ENCODE measurements at places on chromosomes 4 and X. TPM values are rescaled to one million over a fixed set of nuclear protein-coding genes. Genes with fewer than 3 reads are reported as not detected.

HOPX gene
- not detected for total RNA-seq

SPATA4 gene
- 0.15 TPM for total RNA-seq

NLGN3 gene
- total RNA-seq = 0.29 TPM

CT45A2 gene
- total RNA-seq = not detected

UCHL1 gene
- total RNA-seq = 0.63 TPM

XAGE1A gene
- total RNA-seq = not detected

ASB12 gene
- not detected for total RNA-seq

- H3K4me1 ChIP-seq = no peaks in the 10 kb centered on the region
- no peak overlapping the region for H3K27ac ChIP-seq
- DNase-seq = no peak
Observed at GRCh38 chr4:181946902-181947301, 296.3 kb upstream of the TENM3 start.

- no peaks in the 10 kb centered on the region for H3K36me3 ChIP-seq
- peaks cover 9% of the 10 kb centered on the region for H3K4me1 ChIP-seq
- H3K27ac ChIP-seq = no peak overlapping the region
- DNase-seq = peak; percentile 64
Observed at GRCh38 chr4:97404876-97405523, 738.3 kb downstream of the STPG2 start.

GRCh38 chr4:105652286-105652888 is 56.1 kb downstream of the INTS12 start:
- no peaks in the 10 kb centered on the region for H3K36me3 ChIP-seq
- H3K27ac ChIP-seq = no peak overlapping the region
- no peak overlapping the region for H3K4me3 ChIP-seq
- no peaks in the 10 kb centered on the region for H3K27me3 ChIP-seq

DNA sequence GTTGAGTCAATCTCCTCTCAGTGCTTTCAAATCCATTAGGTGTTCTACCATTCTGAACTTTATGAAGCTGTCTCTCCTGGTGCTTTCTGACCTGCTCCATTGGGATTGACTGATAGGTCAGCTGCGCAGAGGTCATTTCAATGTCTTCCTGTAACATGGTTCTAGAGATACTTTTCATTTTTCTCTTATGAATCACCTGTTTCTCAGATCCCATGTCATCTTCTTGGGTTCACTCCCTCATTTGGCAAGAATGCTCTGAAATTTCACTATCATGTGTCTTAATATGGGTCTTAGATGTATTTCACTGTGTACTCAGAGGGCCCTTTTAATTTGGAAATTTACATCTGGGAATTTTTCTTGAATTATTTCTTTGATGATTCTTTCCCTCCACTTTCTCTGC is 13.8 kb upstream of the PGM2 start:
- H3K4me3 ChIP-seq = no peak overlapping the region
- peaks cover 8% of the 10 kb centered on the region for H3K4me1 ChIP-seq
- H3K36me3 ChIP-seq = no peaks in the 10 kb centered on the region
- H3K27me3 ChIP-seq = no peaks in the 10 kb centered on the region

DNA sequence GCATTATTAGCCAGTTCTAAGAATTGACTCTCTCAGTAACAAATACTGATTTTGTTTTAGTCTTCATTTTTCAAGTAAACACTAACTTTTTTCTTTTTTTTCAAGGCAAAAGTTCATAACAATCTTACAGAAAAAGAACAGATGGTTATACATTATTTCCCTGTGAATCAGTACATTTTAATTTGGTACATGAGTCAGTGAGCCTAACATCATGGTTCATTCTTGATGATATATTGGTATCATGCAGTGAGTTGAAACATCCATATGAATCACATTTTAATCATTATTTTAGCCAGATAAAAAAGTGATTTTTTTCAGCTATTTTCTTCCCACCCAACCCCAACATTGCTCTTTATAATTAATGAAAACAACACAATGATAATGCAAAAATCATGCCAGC is 184.3 kb upstream of the TACR3 start:
- no peak for DNase-seq
- H3K36me3 ChIP-seq = no peaks in the 10 kb centered on the region
- no peaks in the 10 kb centered on the region for H3K27me3 ChIP-seq
- no peak overlapping the region for H3K27ac ChIP-seq

GRCh38 chr4:1794809-1795298 is 1.8 kb downstream of the FGFR3 start:
- DNase-seq = no peak
- no peaks in the 10 kb centered on the region for H3K36me3 ChIP-seq
- H3K27me3 ChIP-seq = peaks cover 22% of the 10 kb centered on the region
- H3K4me3 ChIP-seq = no peak overlapping the region

- H3K27me3 ChIP-seq = no peaks in the 10 kb centered on the region
- peaks cover 23% of the 10 kb centered on the region for H3K4me1 ChIP-seq
- peak overlapping the region; percentile 99 for H3K27ac ChIP-seq
Observed at GRCh38 chr4:153114771-153115321, 89.4 kb upstream of the TRIM2 start.

GRCh38 chrX:132489578-132490419 is 961 bp upstream of the MBNL3 start:
- H3K27me3 ChIP-seq = no peaks in the 10 kb centered on the region
- peak overlapping the region; percentile 88 for H3K4me3 ChIP-seq
- no peaks in the 10 kb centered on the region for H3K36me3 ChIP-seq
- peak overlapping the region; percentile 81 for H3K27ac ChIP-seq
- DNase-seq = peak; percentile 61
- H3K4me1 ChIP-seq = peaks cover 12% of the 10 kb centered on the region

- no peaks in the 10 kb centered on the region for H3K36me3 ChIP-seq
- H3K27ac ChIP-seq = no peak overlapping the region
- no peak overlapping the region for H3K4me3 ChIP-seq
- H3K4me1 ChIP-seq = no peaks in the 10 kb centered on the region
Observed at GRCh38 chr4:21991050-21991449, 42.5 kb upstream of the KCNIP4 start.

DNA sequence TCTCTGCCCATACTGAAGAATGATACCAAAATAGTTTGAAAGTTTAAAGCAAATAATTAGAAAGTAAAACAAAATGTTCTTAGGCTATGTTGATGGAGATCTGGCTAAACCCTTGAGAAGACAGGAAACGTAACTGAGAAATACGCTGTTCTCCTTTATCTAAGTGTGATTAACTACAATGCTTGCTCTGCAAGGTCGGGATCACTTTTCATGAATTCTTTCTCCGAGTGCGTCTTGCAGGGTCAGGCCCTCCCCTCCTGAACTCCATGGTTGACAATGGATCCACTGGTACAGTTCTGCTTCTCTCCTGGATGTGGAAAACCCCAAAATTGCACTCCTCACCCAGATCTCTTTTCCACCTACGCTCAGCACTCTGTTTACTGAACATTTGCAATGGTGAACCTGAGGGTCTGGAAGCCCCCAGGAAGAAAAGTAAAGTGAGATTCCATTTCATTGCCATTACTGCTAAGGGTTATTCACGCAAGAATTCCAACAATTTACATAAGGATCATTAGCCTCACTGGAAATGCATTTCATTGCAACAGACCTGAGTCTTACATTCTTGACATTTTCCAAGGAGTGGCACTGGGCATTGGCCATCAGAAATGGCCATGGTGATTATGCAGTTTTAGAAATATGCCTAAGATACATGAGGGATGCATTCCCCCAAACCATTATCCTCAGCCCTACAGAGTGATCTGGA is 24.6 kb upstream of the WWC2 start:
- no peak overlapping the region for H3K27ac ChIP-seq
- no peak for DNase-seq
- H3K4me3 ChIP-seq = no peak overlapping the region
- H3K4me1 ChIP-seq = no peaks in the 10 kb centered on the region
- no peaks in the 10 kb centered on the region for H3K27me3 ChIP-seq
- H3K36me3 ChIP-seq = no peaks in the 10 kb centered on the region

DNA sequence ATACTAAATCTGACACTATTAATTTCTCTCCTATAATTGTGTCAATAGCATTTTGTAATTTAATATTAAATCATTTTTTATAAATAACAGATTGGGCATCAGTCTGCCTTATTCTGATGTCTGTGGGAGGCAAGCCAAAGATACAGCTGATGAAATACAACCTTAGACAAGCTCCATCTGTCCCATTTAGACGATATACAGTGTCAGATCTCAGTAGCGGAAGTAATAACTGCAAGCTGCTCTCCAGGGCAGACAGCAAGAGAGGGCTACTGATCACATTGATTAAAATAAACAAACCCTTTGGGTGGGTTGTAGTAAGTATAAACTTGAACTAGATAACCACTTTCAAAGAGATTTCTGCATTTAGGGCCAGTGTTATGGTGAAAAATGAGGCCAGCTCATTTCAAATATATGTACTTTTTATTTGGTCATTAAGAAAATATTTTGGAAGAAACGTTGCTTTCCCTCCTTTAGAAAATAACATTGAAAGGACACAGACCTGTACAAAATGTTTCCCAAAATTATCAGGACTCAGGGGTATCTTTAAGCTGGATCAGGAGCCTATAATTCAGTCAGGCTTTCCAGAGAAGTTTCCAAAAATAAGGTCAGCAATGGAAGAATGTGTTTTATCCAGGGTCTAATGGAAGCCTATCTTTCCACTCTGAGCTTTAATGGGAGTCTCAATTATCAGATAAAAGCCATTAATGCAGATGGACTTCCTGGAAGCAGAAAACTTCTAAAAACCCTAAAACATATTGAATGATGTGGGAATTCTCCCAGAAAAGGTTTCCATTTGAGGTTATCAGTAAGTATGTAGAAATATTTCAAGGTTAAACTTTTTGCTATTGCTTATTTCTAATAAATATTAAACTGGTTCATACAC is 1028.8 kb upstream of the IGFBP7 start:
- H3K4me3 ChIP-seq = no peak overlapping the region
- H3K4me1 ChIP-seq = no peaks in the 10 kb centered on the region
- no peak overlapping the region for H3K27ac ChIP-seq
- no peaks in the 10 kb centered on the region for H3K36me3 ChIP-seq

DNA sequence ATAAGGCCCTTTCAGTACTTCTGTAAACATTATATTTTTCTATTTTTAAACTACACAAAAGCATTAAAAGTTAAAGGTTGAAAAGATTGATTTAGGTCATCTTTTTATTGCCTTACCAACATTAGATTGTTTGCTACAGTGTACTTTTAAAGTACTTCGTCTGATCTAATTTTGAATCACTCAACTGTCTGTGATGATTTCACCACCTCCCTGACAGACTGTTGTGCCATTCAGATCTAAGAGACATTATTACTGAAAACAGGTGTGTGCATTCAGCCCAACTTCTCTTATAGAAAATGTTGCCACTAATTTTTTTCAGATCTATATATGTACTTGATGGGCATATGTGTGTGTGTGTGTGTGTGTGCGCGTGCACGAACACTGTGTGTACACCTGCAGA is 39.3 kb downstream of the GASK1B start:
- H3K36me3 ChIP-seq = no peaks in the 10 kb centered on the region
- H3K4me3 ChIP-seq = no peak overlapping the region
- no peak for DNase-seq
- H3K4me1 ChIP-seq = no peaks in the 10 kb centered on the region
- no peak overlapping the region for H3K27ac ChIP-seq

DNA sequence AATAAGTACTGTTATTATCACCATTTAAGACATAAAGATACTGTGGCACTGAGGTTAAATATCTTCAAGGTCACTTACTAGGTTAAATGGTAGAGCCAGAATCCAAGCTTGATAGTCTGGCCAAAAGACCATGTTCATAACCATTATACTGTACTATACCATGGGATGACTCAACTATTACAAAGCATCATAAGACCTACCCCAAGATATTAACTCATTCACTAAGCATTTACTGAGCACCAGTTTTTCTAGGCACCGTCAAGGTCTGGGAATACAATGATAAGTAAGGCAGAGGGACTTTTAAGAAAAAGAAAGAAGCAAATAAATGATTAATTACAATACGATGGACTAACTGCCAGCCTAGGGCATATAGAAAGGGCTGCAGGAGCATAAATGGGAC is 95.5 kb upstream of the KCTD8 start:
- no peaks in the 10 kb centered on the region for H3K27me3 ChIP-seq
- H3K4me1 ChIP-seq = no peaks in the 10 kb centered on the region
- no peak overlapping the region for H3K4me3 ChIP-seq
- no peak overlapping the region for H3K27ac ChIP-seq

DNA sequence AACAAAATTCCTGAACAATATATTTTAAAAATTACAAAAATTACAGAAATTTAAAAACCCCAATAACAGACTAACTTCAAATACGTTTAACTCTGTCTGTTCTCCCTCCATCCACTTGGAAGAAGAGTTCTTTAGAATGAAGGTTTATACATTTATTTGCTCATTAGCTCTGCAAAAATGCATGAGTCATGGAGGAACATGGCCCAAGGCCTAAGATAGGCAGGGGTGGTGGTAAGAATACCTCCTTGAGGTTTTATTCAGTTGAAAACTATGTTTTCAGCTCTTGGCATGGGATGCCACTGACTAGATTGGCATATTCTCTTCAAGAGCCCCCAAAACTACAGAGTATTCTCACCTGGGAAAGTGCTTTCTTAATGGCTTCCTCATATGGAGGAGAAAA is 8.8 kb upstream of the LRRC66 start:
- DNase-seq = peak; percentile 96
- H3K4me1 ChIP-seq = peaks cover 14% of the 10 kb centered on the region
- H3K36me3 ChIP-seq = peaks cover 37% of the 10 kb centered on the region
- H3K27me3 ChIP-seq = no peaks in the 10 kb centered on the region
